Ovary (tissue), 10 donors: ENCODE measurements at places on chromosomes 16 and 17. TPM values are rescaled to one million over a fixed set of nuclear protein-coding genes. Genes with fewer than 3 reads are reported as not detected.

AIPL1 gene
- polyA plus RNA-seq: not detected

B4GALNT2 gene
- polyA plus RNA-seq: not detected

CMTM1 gene
- polyA plus RNA-seq: 0.54 TPM

ZFP3 gene
- polyA plus RNA-seq: 6.5 TPM

TRIM37 gene
- polyA plus RNA-seq: 16.8 TPM

SLFN14 gene
- not detected for polyA plus RNA-seq

MPO gene
- 0.05 TPM for polyA plus RNA-seq

CLEC3A gene
- not detected for polyA plus RNA-seq

NPIPA8 gene
- polyA plus RNA-seq: 13.8 TPM

SLC52A1 gene
- polyA plus RNA-seq: not detected

EFCAB5 gene
- polyA plus RNA-seq: 0.05 TPM

KRT33A gene
- polyA plus RNA-seq: not detected

MMP2 gene
- polyA plus RNA-seq: 191 TPM

DHX8 gene
- 14.6 TPM for polyA plus RNA-seq

ATAD5 gene
- polyA plus RNA-seq: 0.62 TPM

MMP28 gene
- 7.1 TPM for polyA plus RNA-seq

NPIPA2 gene
- 5.3 TPM for polyA plus RNA-seq

KRTAP2-3 gene
- polyA plus RNA-seq: not detected

KRTAP9-4 gene
- polyA plus RNA-seq: not detected

ANKS4B gene
- polyA plus RNA-seq: not detected

ABCC3 gene
- polyA plus RNA-seq: 2.5 TPM

FZD2 gene
- 0.08 TPM for polyA plus RNA-seq

CTF1 gene
- 7.9 TPM for polyA plus RNA-seq

TPSG1 gene
- not detected for polyA plus RNA-seq

C1QTNF8 gene
- polyA plus RNA-seq: not detected
